ENCODE measurements at places on chromosomes 16 and 17.

DNA sequence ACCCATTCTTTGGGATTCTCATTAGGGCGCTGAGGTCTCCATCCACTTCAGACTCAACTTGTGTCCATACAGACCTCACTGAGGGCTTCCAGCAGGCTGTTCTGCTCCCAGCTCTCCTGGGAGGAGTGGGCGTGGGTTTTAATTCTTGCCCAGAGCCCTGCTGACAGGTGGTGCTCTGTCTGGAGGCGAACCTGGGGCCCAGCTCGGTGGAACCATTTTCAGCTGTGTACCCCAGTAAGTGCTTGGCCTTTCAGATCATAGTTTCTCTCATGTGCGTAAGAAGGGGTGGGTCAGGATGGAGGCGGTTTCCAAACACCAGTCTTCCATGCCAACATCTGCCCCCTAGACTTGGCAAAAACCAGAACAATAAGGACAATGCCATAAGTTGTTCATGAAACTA is 21.4 kb upstream of the NKD1 start:
- no peak for DNase-seq

- no peak for DNase-seq
These were observed 22.2 kb downstream of the TEX2 start for GRCh38 chr17:64240741-64241347.

- no peak for DNase-seq
These were observed 408.4 kb downstream of the CPPED1 start for GRCh38 chr16:12395268-12395667.

GRCh38 chr17:82257473-82257872 is 16.0 kb downstream of the CSNK1D start:
- DNase-seq = no peak

GRCh38 chr16:85372627-85373372 is 240.3 kb upstream of the GSE1 start:
- no peak for DNase-seq

DNA sequence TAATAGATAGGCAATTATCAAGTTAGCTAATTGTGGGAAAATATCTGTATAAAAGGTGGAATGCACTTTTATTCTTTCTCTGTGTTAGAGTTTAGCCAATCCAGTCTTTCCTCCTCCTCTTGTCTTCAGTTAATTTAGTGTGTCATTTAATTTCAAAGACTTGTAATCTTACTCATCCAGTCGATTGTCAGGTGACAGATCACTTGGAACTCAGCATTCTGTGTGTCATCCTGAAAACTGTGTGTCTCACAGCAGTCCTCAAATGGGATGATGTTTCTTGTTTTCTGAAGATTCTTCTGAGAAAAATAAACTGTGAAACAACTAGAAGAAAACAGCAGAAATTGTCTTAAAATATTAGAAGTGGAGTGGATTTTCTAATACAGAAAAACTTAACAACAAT is 290 bp upstream of the KRTAP4-1 start:
- DNase-seq = no peak

DNA sequence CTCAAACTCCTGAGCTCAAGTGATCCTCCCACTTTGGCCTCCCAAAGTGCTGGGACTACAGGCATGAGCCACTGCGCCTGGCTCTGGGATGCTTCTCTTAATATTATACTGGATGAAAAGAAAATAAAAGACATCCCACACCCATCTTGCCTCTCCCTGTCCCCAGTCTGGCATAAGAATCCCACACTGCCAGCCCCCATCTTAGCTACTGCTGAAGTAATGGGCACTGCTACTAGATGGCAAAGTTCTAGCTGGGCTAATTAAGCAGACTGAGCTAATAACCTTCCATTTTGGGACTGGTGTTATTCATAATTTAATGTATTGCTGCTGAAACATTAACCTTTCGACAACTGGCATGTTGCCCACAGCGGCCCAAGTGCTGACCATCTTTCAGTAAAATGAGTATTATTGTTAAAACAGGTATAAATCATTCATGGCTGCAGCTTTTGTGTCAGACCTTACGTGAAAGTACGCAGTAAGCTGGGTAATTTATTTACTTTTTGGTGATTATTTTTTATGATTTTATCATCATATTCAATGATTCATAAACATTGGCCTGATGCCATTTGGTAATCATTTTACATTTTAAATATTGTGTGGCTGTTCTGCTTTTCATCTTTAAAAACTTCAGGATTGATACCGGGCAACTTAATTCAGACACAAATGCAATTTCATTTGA is 47.4 kb upstream of the ZFHX3 start:
- no peak for DNase-seq

DNA sequence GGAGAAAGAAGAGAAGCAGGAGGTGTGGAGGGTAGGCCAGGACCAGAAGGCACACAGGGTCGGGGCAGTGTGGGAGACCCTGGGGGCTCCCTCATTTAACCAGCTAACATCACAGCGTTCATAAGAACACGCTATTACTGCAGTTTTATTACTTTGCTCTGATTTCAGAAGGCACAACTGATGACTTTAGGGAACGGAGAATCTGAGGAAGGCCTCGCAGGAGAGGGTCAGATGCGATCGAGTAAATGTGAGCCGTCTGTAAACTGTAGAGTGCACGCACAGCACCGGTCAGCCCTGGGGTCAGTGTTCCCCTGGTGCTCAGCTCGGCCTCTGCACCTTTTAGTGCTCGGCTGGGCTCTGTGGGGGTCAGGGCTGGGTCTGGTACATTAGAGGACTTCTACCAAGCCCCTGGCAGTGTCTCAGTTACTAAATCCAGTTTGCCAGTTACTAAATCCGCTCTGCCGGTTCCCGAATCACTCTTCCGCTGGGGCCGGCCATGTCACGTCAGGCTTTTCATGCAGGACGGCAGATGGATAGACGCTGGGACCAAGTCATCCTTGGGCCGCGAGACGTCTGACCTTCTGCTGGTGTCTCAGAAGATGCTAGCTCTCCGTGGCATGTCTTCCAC is 325.9 kb downstream of the SEC14L1 start:
- no peak for DNase-seq

Measured in SIG-M5 (cell line).